ENCODE measurements at places on chromosomes 3 and 15. TPM values are rescaled to one million over a fixed set of nuclear protein-coding genes. Genes with fewer than 3 reads are reported as not detected.

The ZNF660 gene
- 2.2 TPM for total RNA-seq

The FAM43A gene
- 23.8 TPM for total RNA-seq

The ZBED2 gene
- not detected for total RNA-seq

The PRSS50 gene
- not detected for total RNA-seq

The UBAP1L gene
- 2.2 TPM for total RNA-seq

The GPR160 gene
- 0.26 TPM for total RNA-seq

The EPB42 gene
- 0.23 TPM for total RNA-seq

The EIF1B gene
- 17.2 TPM for total RNA-seq

The FAM162A gene
- total RNA-seq = 59.1 TPM

The GNB5 gene
- 53.7 TPM for total RNA-seq

The C3orf52 gene
- 2.5 TPM for total RNA-seq

The PPP1R14D gene
- not detected for total RNA-seq

The ADGRG7 gene
- total RNA-seq = not detected

The PCYT1A gene
- total RNA-seq = 68.9 TPM

The TTC23 gene
- total RNA-seq = 29.1 TPM

The CCDC191 gene
- 2.4 TPM for total RNA-seq

The TUSC7 gene
- not detected for total RNA-seq

The SLC22A14 gene
- total RNA-seq = 0.66 TPM

The ERC2 gene
- total RNA-seq = 0.10 TPM
